ENCODE measurements at places on chromosomes 4 and X.

- DNase-seq = no peak
Measured at GRCh38 chr4:156824451-156825060, 147.0 kb downstream of the PDGFC start.

DNA sequence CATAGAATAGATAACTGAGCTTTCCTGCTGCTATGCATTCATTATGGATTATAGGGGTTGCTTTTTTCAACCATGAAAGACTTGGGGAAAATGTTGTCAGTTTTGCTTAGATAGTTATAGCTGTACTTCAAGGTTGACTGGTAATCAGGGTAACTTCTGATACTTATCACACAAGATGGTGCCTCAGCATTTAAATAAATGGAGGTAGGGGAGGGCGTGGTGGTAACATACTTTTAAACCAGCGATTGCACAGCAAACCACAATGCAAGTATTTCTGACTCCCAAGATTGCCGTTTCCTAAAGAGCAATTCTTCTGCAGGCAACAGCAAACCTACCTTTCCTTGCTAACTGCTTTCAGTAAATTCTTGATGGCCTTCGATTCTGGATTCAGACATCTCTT, 1.3 kb downstream of the CXCL10 start:
- DNase-seq = no peak

DNA sequence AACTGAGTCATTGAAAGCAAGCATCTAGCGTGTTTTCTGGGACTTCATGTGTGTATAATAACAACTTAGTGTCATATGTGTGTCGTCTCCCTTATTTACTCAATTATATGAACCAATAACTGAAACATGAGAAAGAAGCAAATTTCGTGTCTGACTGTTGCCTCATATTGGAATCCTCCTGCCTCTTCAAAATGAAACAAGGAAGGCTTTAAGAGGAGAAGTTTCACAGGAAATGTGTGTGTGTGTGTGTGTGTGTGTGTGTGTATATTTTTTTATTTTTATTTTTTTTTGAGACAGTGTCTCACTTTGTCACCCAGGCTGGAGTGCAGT, 145.8 kb upstream of the SFRP2 start:
- no peak for DNase-seq

DNA sequence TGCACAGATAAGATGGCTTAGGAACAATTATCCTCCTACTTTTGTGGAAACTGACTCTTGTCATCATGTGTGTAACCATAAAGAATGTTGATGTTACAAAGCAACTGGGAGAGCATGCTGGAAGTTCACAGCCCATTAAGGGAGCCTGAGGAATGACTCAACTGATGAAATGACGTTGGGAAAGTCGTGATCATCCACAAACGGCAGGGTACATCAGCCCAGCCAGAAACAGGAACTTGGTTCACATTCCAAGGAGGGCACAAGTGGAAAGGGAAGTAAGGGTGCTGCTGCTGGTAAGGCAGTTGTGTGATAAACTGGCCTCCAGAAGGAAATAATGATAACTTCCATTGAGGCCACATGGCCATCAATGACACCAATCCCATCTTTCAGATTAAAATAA, 6.7 kb downstream of the TEC start:
- DNase-seq = no peak

DNA sequence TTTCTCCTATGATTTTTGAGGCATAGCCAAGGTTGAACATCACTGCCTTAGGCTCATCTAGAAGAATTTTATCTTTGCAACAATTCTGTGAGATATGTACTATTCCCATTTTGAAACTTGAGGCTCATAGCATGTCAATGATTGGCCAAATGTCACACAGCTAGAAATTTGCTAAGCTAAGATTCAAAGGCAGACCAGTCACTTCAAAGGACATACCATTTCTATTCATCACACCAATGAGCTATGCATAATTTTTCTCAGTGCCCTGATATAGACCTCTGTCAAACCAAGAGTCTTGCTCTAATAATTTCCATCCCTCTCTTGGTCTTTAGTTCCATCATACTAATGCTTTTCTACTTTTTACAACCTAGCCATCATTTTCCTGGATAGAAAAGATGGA, 27.6 kb upstream of the SERTM2 start:
- no peak for DNase-seq

GRCh38 chr4:85708468-85708867, 233.5 kb downstream of the ARHGAP24 start:
- DNase-seq = no peak

GRCh38 chr4:187179086-187180058, 455.7 kb upstream of the FAT1 start:
- DNase-seq = no peak

GRCh38 chrX:4925911-4926310, 1212.5 kb upstream of the PRKX start:
- no peak for DNase-seq

DNA sequence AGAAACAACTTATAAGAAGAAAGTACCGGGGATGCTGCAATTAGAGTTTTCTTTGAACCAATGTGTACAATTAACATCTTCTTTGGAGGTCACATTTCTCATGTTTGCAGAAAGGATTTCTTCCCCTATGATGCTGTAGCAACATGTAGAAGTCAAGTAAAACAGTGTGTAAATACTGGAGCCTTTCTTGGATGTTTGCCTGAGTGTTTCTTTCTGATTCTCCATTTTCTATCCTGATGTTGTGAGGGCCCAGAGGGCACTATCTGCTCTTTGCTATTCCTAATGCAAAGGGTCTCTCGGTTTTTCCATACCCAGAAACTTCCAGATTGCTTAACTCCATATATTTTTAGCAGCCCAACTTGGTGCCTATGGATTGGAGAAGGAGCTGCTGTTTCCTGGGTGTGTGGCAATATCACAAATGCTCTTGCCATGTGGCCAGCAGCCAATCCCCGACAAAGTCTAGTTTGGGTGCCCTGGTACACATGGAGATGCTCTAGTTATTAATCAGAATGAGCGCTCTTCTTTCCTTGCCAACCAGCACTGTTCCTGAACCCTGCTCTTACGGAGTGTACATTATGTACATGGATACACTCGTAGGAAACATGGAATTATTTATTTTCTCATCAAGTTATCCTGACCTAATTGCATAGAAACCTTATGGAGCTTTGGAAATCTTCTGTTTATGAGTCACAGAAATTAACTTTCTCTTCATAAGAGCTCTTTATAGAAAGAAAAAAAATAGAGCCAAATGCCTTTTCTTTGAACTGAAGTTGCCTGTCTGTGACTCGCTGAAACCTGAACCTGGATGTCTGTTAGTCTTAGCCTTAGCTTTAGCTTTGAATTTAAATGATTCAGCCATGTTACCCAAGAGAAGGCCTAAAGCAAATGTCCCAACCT, 67.0 kb upstream of the GPC4 start:
- DNase-seq = no peak

GRCh38 chr4:151808542-151808941, 47.7 kb upstream of the GATB start:
- no peak for DNase-seq

DNA sequence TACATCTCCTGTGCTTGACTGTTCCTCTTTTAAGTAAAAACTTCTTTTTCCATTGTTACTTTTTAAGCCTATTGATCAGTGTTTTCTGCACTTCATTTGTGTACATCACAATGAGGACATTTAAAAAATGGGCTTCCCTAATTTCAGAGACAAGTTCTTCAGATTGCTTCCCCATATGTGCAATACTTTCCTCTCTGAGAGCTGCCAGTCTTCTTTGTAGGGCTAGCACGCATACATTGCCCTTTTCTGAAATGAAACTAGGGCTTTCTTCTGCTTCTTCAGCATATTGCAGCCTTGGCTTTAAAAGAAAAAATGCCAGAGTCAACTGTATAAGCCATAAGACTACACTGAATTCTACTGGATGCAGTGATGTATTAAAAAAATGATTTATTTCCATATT, 37.8 kb downstream of the FAT4 start:
- no peak for DNase-seq

- DNase-seq = no peak
Measured at GRCh38 chr4:17578482-17578891, 1.5 kb downstream of the LAP3 start.

GRCh38 chr4:118968005-118968404, 79.4 kb downstream of the SYNPO2 start:
- no peak for DNase-seq

- DNase-seq = no peak
Measured at GRCh38 chr4:188658958-188659522, 519.8 kb downstream of the TRIML1 start.

DNA sequence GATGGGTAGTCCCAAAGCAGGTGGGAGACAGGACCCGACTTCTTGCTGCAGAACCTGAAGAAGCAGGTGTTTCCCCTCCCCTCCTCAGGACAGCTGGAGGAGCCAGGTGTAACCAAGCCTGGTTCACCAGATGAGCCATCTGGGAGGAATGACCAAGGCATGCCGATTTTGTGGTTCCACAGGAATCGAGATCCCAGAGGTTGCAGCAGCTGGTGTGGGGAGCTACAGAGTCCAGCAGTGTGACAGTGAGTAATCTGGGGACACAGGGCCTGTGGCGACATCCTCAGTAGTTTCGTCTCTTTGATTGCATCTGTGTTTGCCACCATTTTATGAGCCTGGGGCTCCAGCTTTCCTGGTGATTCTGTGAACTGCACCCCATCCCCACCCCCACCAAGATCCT, 2.6 kb upstream of the NDP start:
- no peak for DNase-seq

DNA sequence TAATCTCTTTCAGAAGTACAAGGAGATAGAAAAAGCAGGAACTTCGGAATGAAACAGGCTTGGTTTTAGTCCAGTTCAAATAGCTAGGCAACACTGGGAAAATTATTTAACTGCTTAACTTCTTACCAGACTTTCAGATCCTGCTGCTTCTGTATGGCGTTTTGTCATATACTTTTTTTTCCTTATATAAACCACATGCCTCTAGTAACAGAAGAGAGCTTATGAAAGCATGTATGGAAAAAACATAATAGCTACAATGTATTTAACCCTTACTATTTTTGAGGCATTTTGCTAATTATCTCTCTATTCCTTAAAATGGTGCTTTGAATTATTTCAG, 439.6 kb downstream of the INPP4B start:
- no peak for DNase-seq

GRCh38 chr4:73431813-73432168, 4.2 kb upstream of the AFP start:
- no peak for DNase-seq

GRCh38 chr4:12118651-12119213, 690.0 kb upstream of the HS3ST1 start:
- DNase-seq = no peak

DNA sequence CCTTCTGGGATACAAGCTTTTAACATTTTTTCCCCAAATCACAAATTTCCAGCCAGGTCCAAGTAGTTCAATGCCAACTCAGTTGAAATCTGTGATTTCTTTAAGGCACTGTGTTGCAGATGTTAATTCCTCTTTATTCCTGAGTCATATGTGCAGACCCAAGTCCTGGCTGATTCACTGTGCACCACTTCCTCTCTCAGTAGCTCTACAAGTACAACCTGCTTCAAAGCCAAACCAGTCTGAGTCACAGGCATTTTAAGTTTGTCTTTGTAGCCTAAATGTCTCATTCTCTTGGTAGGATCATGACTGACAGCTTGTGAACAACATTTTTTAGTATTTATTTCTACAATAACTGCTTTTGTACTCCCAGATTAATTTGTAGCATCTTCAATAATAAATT, 165.6 kb upstream of the S100G start:
- peak; percentile 20 for DNase-seq

GRCh38 chr4:4689694-4690440, 148.0 kb upstream of the STX18 start:
- no peak for DNase-seq

DNA sequence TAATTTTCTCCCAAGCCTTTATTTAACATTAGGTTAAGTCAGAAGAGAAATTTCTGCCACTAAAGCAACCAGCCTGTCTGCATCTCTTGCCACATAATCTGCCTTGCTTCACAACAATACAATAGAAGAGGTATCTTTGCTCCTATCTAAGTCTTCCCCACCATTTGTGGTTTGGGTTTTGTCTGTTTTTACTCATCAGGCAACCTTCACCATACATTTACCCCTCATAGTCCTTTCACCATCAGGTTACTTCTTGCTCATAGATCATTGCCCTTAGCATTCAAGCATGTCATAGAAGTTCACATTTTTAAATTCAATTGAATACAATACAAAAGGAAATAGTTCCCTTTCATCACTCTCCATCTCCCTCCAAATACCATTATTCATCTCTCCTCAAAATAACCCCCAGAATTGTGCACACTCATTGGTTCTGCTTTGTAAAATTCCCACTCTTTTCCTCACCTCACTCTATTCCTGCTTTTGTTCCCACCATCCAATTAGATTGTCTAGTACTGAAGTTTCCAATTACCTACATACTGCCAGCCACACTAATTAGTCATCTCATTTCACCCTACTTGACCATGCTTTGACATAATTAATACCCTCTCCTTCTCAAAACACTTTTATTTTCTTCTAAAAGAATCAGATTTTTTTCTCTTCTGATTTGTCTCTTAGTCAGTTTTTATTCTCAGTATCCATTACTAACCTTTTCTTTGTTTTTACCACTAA, 1957.0 kb upstream of the AGA start:
- no peak for DNase-seq

- DNase-seq = no peak
Measured at GRCh38 chrX:87728459-87728858, 210.9 kb downstream of the KLHL4 start.

- no peak for DNase-seq
Measured at GRCh38 chrX:26019386-26019785, 118.8 kb upstream of the MAGEB18 start.

GRCh38 chrX:155028129-155028528, 1.5 kb downstream of the FUNDC2 start:
- no peak for DNase-seq

- no peak for DNase-seq
Measured at GRCh38 chr4:9970399-9971011, 50.8 kb downstream of the SLC2A9 start.

GRCh38 chr4:140408974-140409373, 18.5 kb downstream of the CLGN start:
- no peak for DNase-seq

DNA sequence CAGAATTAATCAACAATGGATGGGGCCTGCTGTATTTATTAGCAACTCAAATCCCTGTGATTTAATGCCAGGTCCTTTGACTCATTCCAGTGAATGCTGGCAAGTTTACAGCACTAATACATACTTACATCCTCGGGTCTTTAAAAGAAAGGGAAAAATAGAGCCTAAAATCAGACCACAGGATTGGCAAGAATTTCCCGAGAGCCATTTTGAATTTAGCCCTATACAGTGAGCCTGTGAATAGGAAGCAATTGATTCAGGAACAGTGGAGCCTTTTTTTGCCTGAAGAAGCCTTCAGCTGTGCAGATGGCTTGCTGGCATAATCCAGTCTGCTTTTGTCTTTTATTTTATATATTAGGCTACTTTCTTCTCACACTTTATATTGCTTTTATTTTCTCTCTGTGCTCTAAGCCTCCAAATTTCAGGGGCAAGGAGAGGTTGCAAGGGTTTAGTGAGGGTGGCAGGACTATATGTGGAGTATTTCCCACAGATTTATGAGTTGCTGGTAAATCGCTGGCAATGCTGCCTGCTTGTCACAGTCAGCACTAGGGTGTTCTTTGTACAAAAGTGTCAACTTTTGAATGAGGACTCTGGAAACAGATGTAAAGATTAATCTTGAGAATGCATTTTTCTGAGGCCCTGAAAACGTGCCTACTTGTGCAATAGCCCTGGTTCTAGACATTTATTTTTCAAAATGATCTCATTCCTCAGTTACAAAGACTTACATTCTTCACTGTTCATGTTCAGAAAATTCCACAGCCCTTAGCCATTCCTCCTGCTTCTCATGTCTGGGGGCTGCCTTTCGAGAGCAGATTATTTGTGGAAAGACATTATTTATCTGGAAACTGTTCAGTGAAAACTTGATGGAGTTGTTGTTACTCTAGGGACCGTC, 303.5 kb downstream of the SPRY1 start:
- DNase-seq = no peak

Measured in stimulated activated CD4-positive, alpha-beta T cell treated with anti-CD3 and anti-CD28 coated beads, Interleukin-1b, Interleukin-23, amount 100 ng/mL, for 4 hours (primary cell).